Stimulated activated CD4-positive, alpha-beta T cell treated with anti-CD3 and anti-CD28 coated beads, Interleukin-4, amount 100 ng/mL, for 48 hours (primary cell): ENCODE measurements at places on chromosomes 4 and X.

DNA sequence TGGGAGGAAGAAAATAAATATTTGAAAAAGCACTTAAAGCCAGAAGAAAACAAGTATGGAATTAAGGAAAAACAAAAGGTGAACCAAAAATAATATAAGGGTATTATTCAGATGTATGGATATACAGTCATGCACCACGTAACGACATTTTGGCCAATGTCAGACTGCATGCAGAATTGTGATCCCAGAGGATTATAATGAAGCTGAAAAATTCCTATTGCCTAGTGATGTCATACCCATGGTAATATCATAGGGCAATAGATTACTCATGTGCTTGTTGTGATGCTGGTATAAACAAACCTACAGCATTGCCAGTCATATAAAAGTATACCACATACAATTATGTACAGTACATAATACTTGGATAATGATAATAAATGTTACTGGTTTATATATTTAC lies 20.9 kb downstream of the GLRA3 start:
- no peak for DNase-seq

DNA sequence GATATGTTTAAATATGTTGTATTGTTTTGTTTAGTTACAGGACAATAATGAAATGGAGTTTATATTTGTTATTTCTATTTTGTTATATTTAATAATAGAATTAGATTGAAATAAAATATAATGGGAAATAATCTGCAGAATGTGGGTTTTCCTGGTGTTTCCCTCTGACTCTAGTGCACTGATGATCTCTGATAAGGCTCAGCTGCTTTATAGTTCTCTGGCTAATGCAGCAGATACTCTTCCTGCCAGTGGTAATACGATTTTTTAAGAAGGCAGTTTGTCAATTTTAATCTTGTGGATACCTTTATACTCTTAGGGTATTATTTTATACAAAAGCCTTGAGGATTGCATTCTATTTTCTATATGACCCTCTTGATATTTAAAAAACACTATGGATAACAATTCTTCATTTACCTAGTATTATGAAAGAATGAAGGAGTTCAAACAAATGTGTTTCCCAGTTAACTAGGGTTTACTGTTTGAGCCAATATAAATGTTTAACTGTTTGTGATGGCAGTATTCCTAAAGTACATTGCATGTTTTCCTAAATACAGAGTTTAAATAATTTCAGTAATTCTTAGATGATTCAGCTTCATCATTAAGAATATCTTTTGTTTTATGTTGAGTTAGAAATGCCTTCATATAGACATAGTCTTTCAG lies 26.9 kb downstream of the NUDT6 start:
- DNase-seq, result no peak

DNA sequence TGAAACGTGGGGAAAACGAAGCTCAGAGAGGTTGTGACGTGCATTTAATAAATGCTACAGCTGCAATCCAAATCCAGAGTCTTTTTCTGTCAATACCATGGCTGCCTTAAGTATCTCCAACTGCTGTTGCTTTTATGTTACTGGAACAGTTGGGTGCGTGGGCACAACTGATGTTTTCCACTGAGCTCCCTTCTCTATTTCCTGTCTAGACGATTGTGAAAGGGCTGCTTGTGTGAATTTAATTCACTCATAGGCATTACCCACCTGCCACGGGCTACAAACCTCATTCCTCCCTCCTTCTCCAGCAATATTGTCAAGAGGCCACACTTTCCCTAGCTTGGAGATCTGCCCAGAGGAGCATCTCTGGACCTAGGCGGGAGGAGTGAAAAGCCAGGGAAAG lies 526.0 kb downstream of the MID1IP1 start:
- DNase-seq, result peak; percentile 14

GRCh38 chr4:19684084-19684483 lies 567.6 kb upstream of the SLIT2 start:
- DNase-seq, result no peak

GRCh38 chr4:3234171-3235029 lies 14.6 kb upstream of the MSANTD1 start:
- DNase-seq, result no peak

GRCh38 chr4:3324093-3324815 lies 31.4 kb downstream of the RGS12 start:
- DNase-seq, result no peak

DNA sequence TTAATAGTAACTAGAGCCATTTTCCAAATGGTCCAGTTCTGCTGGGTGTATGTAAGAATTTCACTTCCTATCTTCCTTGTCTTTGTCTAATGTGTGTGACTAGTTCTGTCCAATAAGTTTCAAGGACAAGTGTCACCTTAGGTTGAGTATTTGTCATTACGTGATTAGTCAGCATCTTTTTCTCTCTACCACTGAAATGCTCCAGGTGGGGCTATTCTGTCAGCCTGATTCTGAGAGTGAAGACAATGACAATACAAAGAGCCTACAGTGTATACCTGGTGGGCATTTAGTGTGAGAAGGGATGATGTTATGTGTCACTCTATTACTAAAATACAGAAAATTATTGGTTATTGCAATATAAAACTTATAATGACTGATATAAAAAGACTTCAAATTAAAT lies 876.3 kb downstream of the C4orf33 start:
- no peak for DNase-seq

- DNase-seq, result peak; percentile 38
Observed at GRCh38 chr4:41214136-41214824, at the start of gene APBB2. APBB2 (minus strand) TSS chr4:41214542; CDS start chr4:41033254, 181,288 bp downstream.

DNA sequence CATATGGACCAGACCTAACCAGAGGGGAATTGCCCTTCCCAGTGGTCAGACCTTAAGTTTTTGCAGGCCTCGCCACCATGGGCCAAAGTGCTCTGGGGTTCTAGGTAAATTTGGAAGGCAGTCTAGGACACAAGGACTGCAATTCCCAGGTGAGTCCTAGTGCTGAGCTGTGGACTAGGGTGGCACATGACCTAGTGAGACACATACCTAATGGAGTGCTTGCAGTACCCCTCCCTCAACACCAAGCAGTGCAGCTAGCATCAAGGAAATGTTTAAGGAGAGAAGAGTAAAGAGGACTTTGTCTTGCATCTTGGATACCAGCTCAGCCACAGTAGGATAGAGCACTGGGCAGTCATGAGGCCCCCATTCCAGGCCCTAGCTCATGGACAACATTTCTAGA lies 60.8 kb downstream of the BRCC3 start:
- no peak for DNase-seq

GRCh38 chrX:16076834-16077233 lies 46.5 kb upstream of the GRPR start:
- no peak for DNase-seq

DNA sequence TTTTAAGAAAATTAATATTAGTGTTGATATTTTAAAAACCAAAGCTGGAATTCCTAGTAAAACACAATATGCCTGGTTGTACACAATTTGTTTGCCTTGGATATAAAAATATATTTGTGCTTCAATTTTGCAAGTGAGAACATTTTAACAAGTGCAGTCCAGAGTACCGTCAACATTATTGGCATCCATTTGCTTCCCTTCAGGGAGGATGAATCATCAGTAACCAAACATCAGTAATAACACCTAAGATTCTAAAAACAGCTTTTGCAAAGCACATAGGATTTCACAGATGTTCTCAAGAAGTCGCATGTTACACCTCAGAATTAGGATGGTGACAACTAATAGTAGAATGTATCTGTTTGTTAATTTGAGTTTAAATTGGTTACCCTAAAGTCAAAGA lies 262.6 kb upstream of the BMP3 start:
- DNase-seq, result no peak

- DNase-seq, result no peak
Observed at GRCh38 chr4:7273738-7274297, 81.5 kb downstream of the SORCS2 start.

- no peak for DNase-seq
Observed at GRCh38 chr4:121277194-121278105, 103.4 kb downstream of the QRFPR start.

- no peak for DNase-seq
Observed at GRCh38 chr4:8079031-8079885, 79.4 kb downstream of the ABLIM2 start.

DNA sequence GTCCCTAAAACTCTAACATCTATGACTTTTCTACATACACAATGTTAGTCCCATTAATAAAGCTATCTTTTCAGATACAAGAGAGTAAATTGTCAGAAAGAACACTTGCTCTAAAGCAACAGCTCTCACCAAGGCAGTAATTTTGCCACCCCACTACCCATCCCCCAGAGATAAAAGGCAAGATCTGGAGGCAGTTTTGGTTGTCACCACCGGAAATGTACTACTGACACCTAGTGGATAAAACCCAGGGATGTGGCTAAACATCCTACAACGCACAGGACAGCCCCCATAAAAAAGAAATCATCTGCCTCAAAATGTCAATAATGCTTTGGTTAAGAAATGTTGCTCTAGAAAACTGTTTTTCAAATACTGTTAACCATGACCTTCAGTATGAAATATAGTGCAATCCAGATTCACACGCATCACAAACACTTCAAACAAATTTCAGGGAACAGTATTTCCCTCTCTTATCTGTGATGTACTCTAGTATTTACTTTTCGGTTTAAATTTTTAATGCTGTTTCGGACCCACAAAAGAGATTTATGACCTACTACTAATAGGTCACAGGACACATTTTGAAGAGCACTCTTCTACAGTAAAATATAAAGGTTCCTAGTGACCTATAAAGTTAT lies 5.1 kb downstream of the FBXL5 start:
- peak; percentile 44 for DNase-seq

GRCh38 chrX:65750674-65751469 lies 83.4 kb downstream of the MSN start:
- DNase-seq, result no peak

DNA sequence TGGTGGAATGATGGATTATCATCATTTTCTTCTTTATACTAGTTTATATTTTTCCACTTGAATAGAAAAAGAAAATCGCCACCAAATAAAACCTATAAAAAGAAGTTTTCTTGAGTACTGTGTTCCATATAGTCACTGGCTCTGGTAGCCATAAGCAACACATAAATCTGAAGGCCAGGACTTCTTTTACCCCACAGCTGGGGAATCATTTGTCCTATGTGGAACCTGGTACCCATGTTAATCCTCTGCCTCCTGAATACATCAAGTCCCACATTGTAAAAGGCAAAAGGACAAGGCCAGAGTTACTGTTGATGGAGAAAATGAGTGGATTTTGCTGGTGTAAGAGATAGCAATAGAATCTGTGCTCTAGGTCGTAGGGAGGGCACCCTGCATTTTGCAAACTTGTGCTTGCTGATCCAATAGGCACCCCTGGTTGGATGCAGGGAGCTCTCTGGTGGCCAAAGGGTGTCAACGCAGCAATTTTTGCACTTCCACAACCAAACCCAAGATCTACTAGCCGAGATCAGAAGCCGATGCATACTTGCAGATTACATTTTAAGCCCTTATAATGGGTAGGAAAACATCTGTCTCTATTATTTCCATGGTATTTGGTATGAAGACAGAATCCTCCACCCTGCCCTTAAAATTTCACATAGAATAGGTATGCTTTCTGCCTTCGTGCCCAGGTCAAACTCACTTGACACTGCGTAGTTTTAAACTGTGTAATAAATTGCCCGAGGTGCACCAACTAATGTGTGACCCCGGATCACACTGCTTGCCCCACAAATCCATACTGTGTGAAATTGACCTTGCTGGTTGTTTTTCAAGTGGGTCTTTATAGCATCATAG lies 146.2 kb upstream of the SCML1 start:
- peak; percentile 7 for DNase-seq

DNA sequence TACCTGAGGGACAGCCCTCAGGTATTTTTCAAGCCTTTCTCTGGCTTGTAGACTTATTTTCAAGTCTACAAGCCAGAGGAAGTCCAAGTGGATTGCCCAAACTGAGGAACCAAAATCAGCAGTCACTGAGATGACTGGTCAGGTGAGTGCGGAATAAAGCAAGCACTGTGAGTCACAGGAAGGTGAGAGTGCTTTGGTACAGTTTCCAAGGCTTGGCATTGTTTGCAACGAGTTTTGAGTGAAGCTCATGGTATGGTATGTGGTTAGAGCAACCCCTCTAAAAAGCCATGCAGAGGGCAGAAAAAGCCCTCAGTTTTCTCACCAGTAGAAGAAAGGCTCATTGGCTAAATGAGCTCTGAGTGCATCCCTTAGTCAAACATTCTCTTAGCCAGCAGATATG lies 112.8 kb upstream of the EOLA2 start:
- no peak for DNase-seq

- no peak for DNase-seq
Observed at GRCh38 chr4:15929540-15929939, 9.0 kb downstream of the FGFBP1 start.

DNA sequence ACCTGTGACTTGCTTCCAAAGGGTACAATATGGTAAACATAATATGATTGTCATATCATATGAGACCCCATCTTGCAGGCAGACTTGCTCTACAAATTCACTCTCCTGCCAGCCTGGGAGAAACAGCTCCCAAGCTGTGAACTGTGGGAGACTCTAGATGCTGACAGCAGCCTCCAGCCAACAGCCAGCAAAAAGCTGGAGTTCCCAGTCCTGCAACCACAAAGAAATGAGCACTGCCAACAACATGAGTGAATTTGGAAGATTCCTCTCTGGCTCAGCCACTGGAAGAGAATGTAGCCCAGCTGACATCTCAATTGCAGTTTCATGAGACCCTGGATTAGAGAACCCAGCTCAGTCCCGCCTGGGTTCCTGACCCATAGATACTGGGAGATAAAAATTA lies 145.4 kb downstream of the QDPR start:
- no peak for DNase-seq

DNA sequence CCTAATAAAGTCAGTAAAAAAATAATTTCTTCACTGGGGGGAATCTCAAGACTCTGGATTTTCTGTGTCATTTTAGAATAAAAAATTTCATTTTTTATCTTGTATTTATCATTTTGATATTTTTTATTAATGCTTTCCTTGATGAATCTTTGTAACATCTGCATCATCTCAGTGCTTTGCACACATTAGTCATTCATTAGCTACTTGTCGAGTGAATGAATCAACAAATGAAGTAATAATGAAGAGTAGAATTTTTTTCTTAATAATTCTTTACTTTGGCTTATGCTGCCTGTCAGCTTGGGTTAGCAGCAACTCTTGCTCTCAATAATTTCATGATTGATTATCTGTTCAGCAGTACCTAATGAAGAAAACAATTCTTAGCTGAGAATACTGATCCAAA lies 530.8 kb downstream of the GRXCR1 start:
- no peak for DNase-seq

- no peak for DNase-seq
Observed at GRCh38 chrX:46575991-46576392, 2.4 kb downstream of the CHST7 start.

DNA sequence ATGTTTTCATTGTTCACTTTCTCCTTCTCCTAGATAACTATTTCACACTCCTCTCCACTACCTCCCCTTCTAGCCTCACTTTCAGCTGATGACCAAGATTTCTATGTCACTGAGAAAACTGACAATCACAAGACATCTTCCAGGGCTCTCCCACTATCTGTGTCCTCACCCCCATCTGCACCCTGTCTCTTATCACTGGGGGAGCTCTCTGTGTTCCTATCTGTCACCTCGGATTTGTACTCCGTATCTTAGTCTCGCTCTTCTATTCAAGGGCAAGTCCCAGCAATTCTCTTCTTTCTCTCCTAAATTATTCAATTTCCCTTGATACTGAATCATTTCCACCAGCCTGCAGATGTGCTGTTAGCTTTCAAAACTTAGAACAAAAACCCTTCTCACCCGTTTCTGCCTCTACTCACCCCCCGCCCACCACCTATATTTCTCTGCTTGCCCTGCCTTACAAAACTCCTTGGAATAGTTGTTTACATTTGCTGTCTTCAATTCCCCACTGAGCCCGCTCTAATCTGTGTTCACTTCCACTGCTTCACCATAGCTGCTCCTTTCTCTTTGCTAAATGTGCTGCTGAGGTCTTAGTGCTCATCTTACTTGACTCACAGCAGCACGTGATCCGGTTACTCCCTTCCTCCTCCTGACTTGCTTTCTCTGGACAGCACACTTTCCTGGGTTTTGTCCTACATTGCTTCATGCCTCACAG lies 293.2 kb downstream of the UNC5C start:
- no peak for DNase-seq
